IMR-90 (cell line): ENCODE measurements at places on chromosomes 5 and 9. TPM values are rescaled to one million over a fixed set of nuclear protein-coding genes. Genes with fewer than 3 reads are reported as not detected.
A peak's percentile ranks its signal among the peaks of the same experiment; 100 is the strongest.

The HAVCR2 gene
- polyA plus RNA-seq: 0.07 and 0.09 TPM in 2 replicates

The CYSRT1 gene
- polyA plus RNA-seq: 0.84 and 0.93 TPM in 2 replicates

The OCLN gene
- 0.82 and 0.99 TPM in 2 replicates for polyA plus RNA-seq

DNA sequence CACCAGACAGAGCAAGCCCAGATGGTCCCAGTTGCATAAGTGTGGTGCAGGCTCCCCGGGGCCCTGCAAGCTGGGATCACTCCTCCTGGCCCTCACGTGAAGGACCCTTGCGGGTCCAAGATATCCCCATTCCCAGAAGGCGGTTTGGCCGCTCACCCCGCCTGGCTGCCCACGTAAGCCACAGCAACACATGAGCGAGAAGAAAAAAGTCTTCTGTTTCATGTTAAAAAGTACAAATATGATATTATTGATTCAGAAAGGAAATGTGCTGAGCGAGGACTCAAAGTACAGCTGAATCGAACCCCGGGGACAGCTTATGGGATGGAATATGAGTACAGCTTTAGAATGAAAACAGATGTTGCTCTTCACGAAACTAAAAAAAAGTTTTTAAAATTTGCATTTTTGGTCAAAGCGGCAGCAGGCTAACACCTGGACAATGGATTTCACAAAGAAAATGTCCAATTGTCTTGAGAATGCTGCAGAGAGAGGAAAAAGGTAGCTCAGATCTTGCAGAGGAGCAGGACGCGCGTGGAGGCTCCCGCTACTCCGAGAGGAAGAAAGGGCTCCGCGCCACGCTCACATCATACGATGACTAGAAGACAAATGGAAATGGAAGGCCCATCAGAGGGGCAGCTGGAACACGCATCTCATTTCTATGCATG lies 427.6 kb downstream of the IRX1 start:
- H3K27me3 ChIP-seq: no peaks in the 10 kb centered on the region
- H3K36me3 ChIP-seq: no peaks in the 10 kb centered on the region
- no peak for DNase-seq
- H3K27ac ChIP-seq: no peak overlapping the region
- H3K4me1 ChIP-seq: no peaks in the 10 kb centered on the region
- no peak overlapping the region for H3K4me3 ChIP-seq

GRCh38 chr5:1015507-1015906 lies 6.9 kb downstream of the NKD2 start:
- no peak overlapping the region for H3K4me3 ChIP-seq
- DNase-seq: no peak
- H3K27me3 ChIP-seq: peaks cover 41% of the 10 kb centered on the region; the same call in 1 of the 2 replicates
- no peaks in the 10 kb centered on the region for H3K4me1 ChIP-seq
- no peak overlapping the region for H3K27ac ChIP-seq

- no peaks in the 10 kb centered on the region for H3K27me3 ChIP-seq
- no peak for DNase-seq
- H3K4me1 ChIP-seq: no peaks in the 10 kb centered on the region; the same call in 1 of the 2 replicates
- no peak overlapping the region for H3K4me3 ChIP-seq
- no peaks in the 10 kb centered on the region for H3K36me3 ChIP-seq
Observed at GRCh38 chr5:30845194-30845593, 348.3 kb upstream of the CDH6 start.

- no peak overlapping the region for H3K27ac ChIP-seq
- peaks cover 21% of the 10 kb centered on the region for H3K27me3 ChIP-seq
- H3K4me1 ChIP-seq: 0 out of 2 replicates have a peak, but pooled peaks cover 1% of the 10 kb centered on the region
- no peaks in the 10 kb centered on the region for H3K36me3 ChIP-seq
- DNase-seq: no peak
Observed at GRCh38 chr9:33431420-33431819, 16.0 kb downstream of the AQP3 start.

GRCh38 chr5:157900644-157901043 lies 41.7 kb upstream of the CLINT1 start:
- no peaks in the 10 kb centered on the region for H3K4me1 ChIP-seq
- no peak overlapping the region for H3K4me3 ChIP-seq
- H3K36me3 ChIP-seq: no peaks in the 10 kb centered on the region
- no peak overlapping the region for H3K27ac ChIP-seq
- no peak for DNase-seq

GRCh38 chr5:14110680-14111079 lies 32.5 kb upstream of the TRIO start:
- peak overlapping the region; percentile 39; the same call in 1 of the 2 replicates for H3K27ac ChIP-seq
- no peaks in the 10 kb centered on the region for H3K27me3 ChIP-seq
- H3K4me1 ChIP-seq: peaks cover 10% of the 10 kb centered on the region
- DNase-seq: peak; percentile 95
- H3K4me3 ChIP-seq: no peak overlapping the region

GRCh38 chr9:117411547-117411946 lies 3.3 kb downstream of the ASTN2 start:
- H3K27ac ChIP-seq: no peak overlapping the region
- no peaks in the 10 kb centered on the region for H3K36me3 ChIP-seq
- H3K4me3 ChIP-seq: no peak overlapping the region
- H3K4me1 ChIP-seq: no peaks in the 10 kb centered on the region
- DNase-seq: peak; percentile 6
